A549 treated with AZD2906 at 1 μM for 4 hours (cell line): ENCODE measurements at places on chromosomes 1 and 21. TPM values are rescaled to one million over a fixed set of nuclear protein-coding genes. Genes with fewer than 3 reads are reported as not detected.

Gene TAS1R3
- total RNA-seq = 0.09 to 0.26 TPM (median 0.23 TPM) in 5 replicates

Gene CD34
- 0.02 to 0.06 TPM in 2 of 5 replicates, not detected in the others for total RNA-seq

Gene PMVK
- 39.6 to 50.3 TPM (median 45.3 TPM) in 5 replicates for total RNA-seq

Gene TMEM125
- 0.05 TPM in 1 of 5 replicates, not detected in the others for total RNA-seq

Gene GJA9
- total RNA-seq = 0.03 TPM in 1 of 5 replicates, not detected in the others

Gene VCAM1
- total RNA-seq = 0.04 to 0.08 TPM (median 0.05 TPM) in 5 replicates

Gene KCTD3
- total RNA-seq = 39.3 to 62.9 TPM (median 46.8 TPM) in 5 replicates

Gene KPNA6
- 12.7 to 18.2 TPM (median 13.8 TPM) in 5 replicates for total RNA-seq

Gene FCAMR
- not detected in 5 replicates for total RNA-seq

Gene PRR9
- total RNA-seq = 0.05 TPM in 1 of 5 replicates, not detected in the others

Gene CD247
- 0.36 to 0.86 TPM (median 0.64 TPM) in 5 replicates for total RNA-seq

Gene TSSK3
- total RNA-seq = 0.29 TPM in 1 of 5 replicates, not detected in the others

Gene RGS1
- not detected in 5 replicates for total RNA-seq

Gene MARCKSL1
- total RNA-seq = 55.2 to 71.9 TPM (median 64.9 TPM) in 5 replicates

Gene NDC1
- total RNA-seq = 20.5 to 24.3 TPM (median 21.3 TPM) in 5 replicates

Gene KCNA3
- not detected in 5 replicates for total RNA-seq

Gene CAPN8
- 1.00 to 1.9 TPM (median 1.3 TPM) in 5 replicates for total RNA-seq

Gene PATJ
- total RNA-seq = 3.5 to 4.6 TPM (median 4.1 TPM) in 5 replicates

Gene VTCN1
- total RNA-seq = 0.05 to 0.23 TPM (median 0.08 TPM) in 5 replicates

Gene RBM11
- 0.03 to 0.07 TPM (median 0.06 TPM) in 3 of 5 replicates, not detected in the others for total RNA-seq

Gene COL16A1
- 2.8 to 4.5 TPM (median 4.1 TPM) in 5 replicates for total RNA-seq

Gene HLX
- total RNA-seq = 3.3 to 5.0 TPM (median 4.4 TPM) in 5 replicates

Gene UTP25
- total RNA-seq = 9.7 to 11.8 TPM (median 10.5 TPM) in 5 replicates

Gene RIIAD1
- total RNA-seq = 0.57 TPM in 1 of 5 replicates, not detected in the others

Gene ALG6
- 4.8 to 6.0 TPM (median 5.4 TPM) in 5 replicates for total RNA-seq

Gene MTF1
- 4.1 to 5.4 TPM (median 4.5 TPM) in 5 replicates for total RNA-seq

Gene SZT2
- total RNA-seq = 5.9 to 7.2 TPM (median 6.3 TPM) in 5 replicates

Gene GNG12
- total RNA-seq = 54.0 to 82.8 TPM (median 65.1 TPM) in 5 replicates

Gene SLC9C2
- not detected in 5 replicates for total RNA-seq

Gene HORMAD1
- 5.8 to 10.7 TPM (median 8.1 TPM) in 5 replicates for total RNA-seq
